CD8-positive, alpha-beta memory T cell (primary cell): ENCODE measurements at places on chromosomes 3 and 15. TPM values are rescaled to one million over a fixed set of nuclear protein-coding genes. Genes with fewer than 3 reads are reported as not detected.

The TLR9 gene
- 0.16 TPM for polyA plus RNA-seq

The RTP1 gene
- not detected for polyA plus RNA-seq

The FAM3D gene
- polyA plus RNA-seq, result not detected

The LRTM1 gene
- not detected for polyA plus RNA-seq

The SCAANT1 gene
- polyA plus RNA-seq, result not detected

The RARB gene
- polyA plus RNA-seq, result not detected

The APOD gene
- polyA plus RNA-seq, result not detected

The ANKDD1A gene
- polyA plus RNA-seq, result 2.4 TPM

The CCR4 gene
- polyA plus RNA-seq, result 10.0 TPM

The ALDH1A3 gene
- not detected for polyA plus RNA-seq

The AZI2 gene
- 51.8 TPM for polyA plus RNA-seq

The GABRR3 gene
- not detected for polyA plus RNA-seq

The OIP5 gene
- polyA plus RNA-seq, result 0.58 TPM

The ZPLD1 gene
- not detected for polyA plus RNA-seq

The SCN5A gene
- not detected for polyA plus RNA-seq

The RHOV gene
- not detected for polyA plus RNA-seq
